ENCODE measurements at places on chromosomes 13 and 19.

- no peak for DNase-seq
Observed at GRCh38 chr13:97000295-97000925, 6.1 kb upstream of the OXGR1 start.

DNA sequence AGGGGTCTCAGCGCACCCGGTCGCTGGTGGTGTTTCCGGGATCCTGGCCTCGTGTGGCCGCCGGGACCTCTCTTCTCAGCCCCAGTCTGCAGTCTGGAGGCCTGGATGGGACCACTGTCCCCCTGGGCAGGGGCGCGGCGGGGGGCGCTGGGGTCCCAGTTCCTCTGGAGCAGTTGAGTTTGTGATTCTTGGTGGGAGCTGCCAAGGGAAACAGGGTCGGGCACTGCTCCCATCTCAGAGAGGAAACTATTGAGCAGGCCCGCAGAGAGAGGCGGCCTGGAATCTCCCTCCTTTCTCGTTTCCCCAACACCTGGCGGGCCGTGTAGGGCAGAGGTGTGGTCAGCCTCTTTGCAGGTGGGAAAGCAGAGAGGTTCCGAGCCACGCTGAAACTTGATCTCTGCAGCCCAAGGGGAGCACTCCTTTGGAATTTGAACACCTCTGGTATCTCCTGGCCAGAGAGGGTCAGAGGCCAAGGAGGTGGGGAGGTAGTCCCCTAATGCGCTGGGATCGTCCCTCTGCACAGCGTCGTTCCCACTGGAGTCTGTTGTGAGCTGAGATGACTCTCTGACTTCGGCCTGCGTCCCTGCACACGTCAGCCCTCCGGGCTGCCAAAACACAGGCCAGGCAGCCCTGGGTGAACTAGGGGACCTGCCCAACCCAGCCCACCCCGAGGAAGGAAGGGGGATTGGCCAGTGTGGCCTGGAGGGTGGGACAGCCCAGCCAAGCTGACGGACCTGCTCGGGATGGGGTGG is 741 bp downstream of the PLEKHF1 start:
- DNase-seq, result no peak

GRCh38 chr13:90405301-90405700 is 942.2 kb upstream of the MIR17HG start:
- no peak for DNase-seq

DNA sequence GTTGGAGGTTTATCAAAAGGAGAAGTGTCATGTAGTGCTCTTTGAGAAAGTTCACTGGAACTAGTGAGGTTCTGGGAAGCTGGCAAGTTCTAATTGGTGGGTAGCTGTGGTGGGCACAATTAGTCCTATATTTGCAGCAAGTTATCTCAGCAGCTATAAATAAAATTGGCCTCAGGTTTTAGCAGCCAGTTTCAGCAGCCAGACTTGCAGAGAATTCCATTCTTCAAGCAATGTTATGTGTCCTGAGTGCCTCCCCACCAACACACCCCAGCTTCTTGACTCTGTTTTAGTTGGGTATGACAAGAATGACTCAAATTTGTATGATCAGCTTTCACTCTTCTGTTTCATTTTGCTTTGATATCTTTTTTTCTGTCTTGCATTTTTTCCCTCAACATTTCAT is 4.7 kb downstream of the IFT88 start:
- DNase-seq, result no peak

- no peak for DNase-seq
Observed at GRCh38 chr13:113607889-113608635, 23.5 kb downstream of the TFDP1 start.

DNA sequence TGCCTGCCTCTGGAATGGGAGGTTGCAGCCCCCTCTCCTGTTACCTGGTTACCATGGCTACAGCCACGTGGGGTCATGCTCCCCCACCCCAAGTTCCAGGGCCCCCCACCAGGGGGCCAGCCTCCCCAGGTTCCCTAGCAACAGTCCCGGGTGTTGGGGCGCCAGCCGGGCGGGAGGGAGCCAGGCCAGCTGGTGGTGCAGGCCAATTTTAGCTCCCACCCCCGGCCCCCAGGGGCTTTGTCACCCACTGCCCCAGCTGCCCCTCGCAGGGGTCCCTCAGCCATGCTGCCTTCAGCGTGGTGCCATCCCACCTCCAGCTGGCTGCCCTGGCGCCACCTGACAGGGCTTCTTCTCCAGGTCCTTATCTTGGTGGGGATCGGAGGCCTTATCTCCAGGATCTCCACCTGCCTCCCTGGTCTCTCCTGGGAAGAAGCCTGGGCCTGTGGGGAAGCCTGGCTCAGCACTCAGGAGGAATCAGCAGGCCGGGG is 3.0 kb downstream of the MARK4 start:
- DNase-seq, result no peak

- DNase-seq, result no peak
Observed at GRCh38 chr19:1291761-1292418, 6.2 kb downstream of the EFNA2 start.

DNA sequence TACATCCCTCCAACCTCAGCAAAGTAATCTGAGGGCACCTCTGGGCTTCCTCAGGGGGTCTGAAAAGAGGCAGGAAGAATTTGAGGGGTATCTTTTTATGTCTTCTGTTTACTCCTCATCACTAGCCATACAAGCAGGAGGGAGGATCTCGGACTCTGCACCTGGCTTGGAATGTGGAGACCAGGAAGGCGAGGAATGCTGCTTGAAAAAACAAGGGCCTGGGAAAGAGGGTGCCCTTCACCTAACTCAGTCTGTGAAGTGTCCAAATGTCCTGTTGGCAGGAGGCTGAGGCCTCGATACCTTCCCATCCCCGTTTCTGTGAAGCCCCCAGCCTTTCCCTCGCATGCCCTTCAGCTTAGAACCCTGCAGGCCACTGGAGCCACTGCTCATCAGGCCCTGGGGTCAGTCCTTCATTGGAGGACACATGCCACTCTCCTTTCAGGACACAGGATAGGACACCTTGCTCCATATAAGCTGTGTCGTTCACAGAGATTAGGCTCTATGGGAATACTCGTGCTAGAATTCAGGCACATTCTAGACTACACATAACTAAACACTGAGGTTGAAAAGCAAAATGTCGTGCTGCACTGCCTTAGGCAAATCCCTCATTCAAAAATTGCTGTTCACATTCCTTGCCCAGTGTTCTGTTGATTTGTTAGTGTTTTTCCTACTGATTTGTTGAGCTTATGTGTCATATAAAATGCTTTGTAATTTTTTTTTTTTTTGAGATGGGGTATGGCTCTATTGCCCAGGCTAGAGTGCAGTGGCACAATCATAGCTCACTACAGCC is 49.7 kb downstream of the ESD start:
- DNase-seq, result no peak

GRCh38 chr19:31483226-31483857 is 134.1 kb upstream of the TSHZ3 start:
- no peak for DNase-seq

- DNase-seq, result no peak
Observed at GRCh38 chr13:112376050-112376681, at the start of gene SPACA7. Gene SPACA7 (plus strand): TSS chr13:112376355. CDS start chr13:112376386, 31 bp downstream.

- DNase-seq, result no peak
Observed at GRCh38 chr19:55536951-55537740, at the start of gene SBK2. Gene SBK2 (minus strand): TSS chr19:55537133. CDS start chr19:55536294, 839 bp downstream.

- no peak for DNase-seq
Observed at GRCh38 chr13:111897846-111898215, 169.1 kb upstream of the SOX1 start.

DNA sequence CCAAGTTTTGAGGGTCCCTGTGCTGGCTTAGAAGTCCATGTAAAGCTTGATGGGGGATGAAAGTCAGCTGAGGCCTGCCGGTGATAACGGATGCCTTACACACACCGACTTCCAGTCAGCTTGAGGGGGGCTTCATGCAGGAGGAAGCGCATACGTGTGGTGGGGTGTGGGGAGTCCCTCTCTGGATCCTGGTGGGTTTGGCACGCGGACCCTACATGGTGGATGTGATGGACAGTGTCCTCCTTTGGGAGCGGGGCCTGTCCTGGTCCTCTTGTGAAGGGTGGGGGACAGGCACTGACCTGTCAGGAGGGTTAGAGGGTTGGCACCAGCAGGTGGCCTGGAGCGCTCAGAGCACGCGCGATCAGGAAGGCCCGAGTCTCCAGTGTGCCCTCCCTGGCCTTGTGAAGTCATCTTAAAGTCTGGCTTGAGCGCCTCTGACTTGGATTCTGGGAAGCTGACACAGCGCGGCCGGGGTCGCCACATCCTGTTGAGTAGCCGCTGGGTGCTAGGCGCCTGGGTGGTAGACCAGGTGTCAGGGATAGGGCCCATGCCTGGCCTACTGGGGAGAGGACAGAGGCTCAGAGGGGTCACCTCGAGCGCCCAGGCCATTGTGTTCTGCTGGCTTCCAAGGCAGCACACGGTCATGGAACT is 2.9 kb downstream of the DAZAP1 start:
- no peak for DNase-seq

DNA sequence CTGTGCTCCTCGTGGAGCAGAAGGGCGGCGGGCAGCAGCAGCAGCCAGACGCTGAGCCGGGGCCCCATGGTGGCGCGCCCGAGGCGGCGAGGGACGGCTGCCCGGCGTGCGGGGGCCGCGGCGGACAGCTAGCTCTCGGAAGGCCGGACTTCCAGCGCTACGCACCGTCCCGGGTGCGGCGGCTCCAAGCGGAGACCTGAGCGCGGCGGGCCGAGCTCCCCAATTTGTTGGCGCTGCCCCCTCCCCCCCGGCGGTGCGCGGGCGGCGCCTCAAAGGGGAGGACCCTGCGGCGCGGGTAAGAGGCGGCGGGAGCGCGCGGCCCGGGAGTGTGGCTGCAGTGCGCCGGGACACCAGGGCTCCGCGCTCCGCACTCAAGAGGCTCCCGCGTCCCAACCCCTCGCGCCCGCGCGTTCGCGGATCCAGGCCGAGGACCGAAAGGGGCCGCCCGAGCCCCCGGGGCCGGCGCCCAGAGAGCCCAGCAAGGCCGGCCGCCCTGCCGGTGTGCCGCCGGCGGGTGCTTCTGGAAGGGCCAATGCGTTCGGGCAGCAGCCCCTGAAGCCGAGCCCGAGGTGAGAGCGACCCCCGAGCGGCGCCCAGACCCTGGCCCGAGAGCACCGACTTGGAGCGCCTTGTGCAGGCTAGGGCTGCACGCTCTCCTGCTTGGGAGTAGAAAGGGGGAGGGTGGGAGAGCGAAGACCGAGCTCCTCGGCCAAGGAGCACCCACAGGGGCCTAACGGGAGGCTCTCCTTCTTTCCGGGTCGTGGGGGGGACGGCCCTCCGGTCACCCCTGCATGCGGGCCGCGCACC is at the start of the genes COL4A1 and COL4A2:
COL4A1 (minus strand) TSS at position 198 of the 807 bp plus-strand sequence; CDS start at position 68, 130 bp downstream.
COL4A2 (plus strand) TSS at position 325 of the 807 bp plus-strand sequence. CDS start 620 bp downstream, outside the sequence.
- DNase-seq, result no peak

DNA sequence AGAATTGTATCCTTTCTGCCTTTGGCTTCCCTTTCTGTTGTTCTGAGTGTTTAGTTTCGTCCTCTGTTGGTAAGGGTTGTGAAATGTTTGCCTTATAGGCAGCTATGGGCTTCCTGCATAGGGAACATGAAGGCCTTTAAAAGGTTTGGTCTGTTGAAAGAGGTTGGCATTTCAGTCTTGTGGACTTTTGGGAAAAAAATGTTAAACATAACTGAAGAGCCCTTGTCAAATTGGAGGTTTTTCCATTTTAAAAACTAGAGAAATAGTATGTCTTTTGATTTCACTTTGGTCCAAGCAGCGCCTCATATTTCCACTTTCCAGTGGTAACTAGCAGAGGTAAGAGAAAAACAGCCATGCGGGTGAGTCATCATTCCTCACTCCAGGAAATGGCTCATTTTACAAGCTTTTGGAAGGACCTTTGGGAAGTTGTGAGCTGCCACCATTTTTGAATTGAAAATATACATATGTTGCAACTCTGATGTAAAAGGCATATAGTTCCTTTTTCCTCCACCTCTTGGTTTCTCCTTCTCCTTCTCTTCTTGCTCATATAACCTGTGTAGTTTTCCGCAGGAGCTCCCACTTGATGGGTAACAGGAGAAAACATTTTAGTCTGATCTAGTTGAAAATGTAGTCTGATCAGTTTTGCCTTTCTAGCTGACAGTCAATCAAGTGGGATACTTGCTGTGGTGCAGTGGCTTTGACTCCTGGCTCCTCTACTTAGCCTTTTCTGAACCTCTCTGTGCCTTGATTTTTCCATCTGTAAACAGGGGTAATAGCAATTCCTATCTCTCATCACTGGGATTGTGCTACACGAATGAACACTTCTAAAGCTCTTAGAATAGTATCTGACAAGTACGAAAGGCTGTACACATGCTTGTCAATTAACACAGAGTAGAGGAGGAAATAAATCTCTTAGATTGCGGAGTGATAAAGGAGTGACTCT is 23.0 kb downstream of the GPC6 start:
- DNase-seq, result no peak

GRCh38 chr13:38602266-38602665 is 84.6 kb upstream of the FREM2 start:
- DNase-seq, result no peak

GRCh38 chr13:75547917-75548316 is 1.7 kb upstream of the UCHL3 start:
- DNase-seq, result no peak

DNA sequence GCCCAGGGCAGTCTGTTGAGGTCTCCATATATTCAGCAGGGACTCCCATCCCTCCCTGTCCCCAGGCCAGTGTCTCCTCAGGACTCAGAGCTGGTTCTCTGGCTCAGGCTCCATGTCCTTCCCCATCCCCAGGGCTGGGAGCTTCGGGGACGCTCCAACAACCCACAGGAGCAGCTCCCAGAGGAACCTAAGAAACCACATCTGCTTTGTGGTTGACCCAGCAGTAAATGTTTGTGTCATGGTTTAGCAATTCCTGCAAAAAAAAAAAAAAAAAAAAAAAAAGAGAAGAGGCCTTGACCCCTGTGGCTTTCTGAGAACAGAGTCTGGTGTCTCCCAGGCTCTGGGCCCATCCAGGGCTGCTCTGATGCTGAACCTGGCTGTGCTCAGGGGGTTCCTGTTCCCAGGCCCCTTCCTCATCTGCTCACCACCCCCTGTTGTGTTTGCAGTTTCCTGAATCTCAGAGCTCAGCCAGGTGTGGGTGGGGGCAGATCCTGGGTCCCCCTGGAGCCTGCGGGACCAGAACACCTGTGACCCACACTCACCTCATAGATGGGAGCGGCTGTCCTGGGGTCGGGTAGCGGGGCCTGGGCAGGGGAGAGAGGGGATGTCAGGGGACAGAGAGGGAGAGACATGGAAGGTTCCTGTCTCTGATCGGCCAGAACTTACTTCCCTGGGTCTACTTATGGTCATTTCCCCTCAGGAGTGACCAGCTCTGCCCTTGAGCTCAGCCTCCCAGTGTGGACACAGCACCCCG is 25.2 kb upstream of the CEACAM1 start:
- no peak for DNase-seq

- DNase-seq, result no peak
Observed at GRCh38 chr13:49110913-49111170, 109.3 kb upstream of the MLNR start.

GRCh38 chr19:54425382-54425723 is 10.1 kb downstream of the TTYH1 start:
- DNase-seq, result no peak

- DNase-seq, result no peak
Observed at GRCh38 chr19:19006213-19006612, 27.1 kb downstream of the SUGP2 start.

- no peak for DNase-seq
Observed at GRCh38 chr19:4399812-4400134, 574 bp downstream of the SH3GL1 start.

DNA sequence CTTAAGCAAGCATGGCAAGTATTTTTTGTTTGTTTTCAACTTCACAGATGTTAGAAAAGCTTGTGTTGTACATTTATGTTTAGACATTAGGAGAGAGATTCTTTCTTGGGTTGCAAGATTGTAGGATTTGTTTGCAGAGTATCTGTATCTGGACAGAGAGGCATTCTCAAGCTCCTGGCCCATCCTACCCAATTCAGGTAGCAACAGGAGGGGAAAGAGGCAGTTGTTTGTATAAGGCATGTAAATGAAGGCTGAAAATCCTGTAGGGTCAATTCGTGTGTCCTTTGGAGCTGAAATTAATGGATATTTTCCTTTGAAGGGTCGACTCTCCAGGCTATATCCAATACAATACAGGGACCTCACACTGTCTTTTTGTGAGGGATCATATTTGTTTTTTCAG is 147.3 kb downstream of the KCNRG start:
- no peak for DNase-seq

- no peak for DNase-seq
Observed at GRCh38 chr19:48230555-48231129, 25.1 kb downstream of the CARD8 start.

All from stimulated activated CD8-positive, alpha-beta memory T cell treated with anti-CD3 and anti-CD28 coated beads, Interleukin-2, amount 100 ng/mL, for 1 hour (primary cell).